Progenitor cell of endocrine pancreas (in vitro differentiated cells): ENCODE measurements at places on chromosomes 16 and 17. TPM values are rescaled to one million over a fixed set of nuclear protein-coding genes. Genes with fewer than 3 reads are reported as not detected.

- H3K27ac ChIP-seq: no peak overlapping the region
- peaks cover 37% of the 10 kb centered on the region for H3K4me1 ChIP-seq
These were observed 12.6 kb downstream of the THRA start for GRCh38 chr17:40075201-40075941.

- H3K36me3 ChIP-seq: no peaks in the 10 kb centered on the region
- no peaks in the 10 kb centered on the region for H3K4me1 ChIP-seq
- no peak overlapping the region for H3K4me3 ChIP-seq
- DNase-seq: no peak
These were observed 64.3 kb downstream of the IGF2BP1 start for GRCh38 chr17:49061524-49061943.

C16orf54 gene
- 0.17 and 0.38 TPM in 2 replicates for total RNA-seq

EPOP gene
- 8.2 and 10.0 TPM in 2 replicates for total RNA-seq

DNA sequence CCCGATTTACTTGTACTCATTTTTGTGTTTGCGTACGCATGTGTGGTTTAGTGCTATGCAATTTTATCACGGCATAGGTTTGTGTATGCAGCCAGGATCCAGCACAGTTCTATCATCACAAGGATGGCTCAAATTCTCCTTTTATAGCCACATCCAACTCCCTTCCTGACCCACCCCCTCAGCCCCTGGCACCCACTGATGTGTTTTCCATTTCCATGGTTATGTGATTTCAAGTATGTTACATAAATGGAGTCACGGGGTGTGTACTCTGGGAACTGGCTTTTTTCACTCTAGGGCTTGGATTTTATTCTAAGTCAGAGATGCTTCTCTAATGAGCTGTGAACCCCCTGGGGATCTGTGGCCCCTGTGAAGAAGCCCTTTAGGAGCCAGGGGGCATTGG is 16.8 kb downstream of the IL4R start:
- H3K27me3 ChIP-seq: no peaks in the 10 kb centered on the region
- peaks cover 3% of the 10 kb centered on the region for H3K4me1 ChIP-seq
- H3K27ac ChIP-seq: no peak overlapping the region
- H3K4me3 ChIP-seq: no peak overlapping the region
- peaks cover 3% of the 10 kb centered on the region for H3K36me3 ChIP-seq
